GDM1 (cell line): ENCODE measurements at places on chromosomes 3 and 15.

GRCh38 chr15:92523176-92523575 lies 129.5 kb downstream of the ST8SIA2 start:
- DNase-seq, result no peak

- DNase-seq, result no peak
Observed at GRCh38 chr3:52435246-52436101, 9.4 kb downstream of the SEMA3G start.

- no peak for DNase-seq
Observed at GRCh38 chr3:141294848-141295247, 63.2 kb downstream of the PXYLP1 start.

- DNase-seq, result no peak
Observed at GRCh38 chr15:101286471-101287114, 8.5 kb downstream of the SNRPA1 start.

GRCh38 chr3:45689787-45690145 lies 570 bp downstream of the SACM1L start:
- no peak for DNase-seq

DNA sequence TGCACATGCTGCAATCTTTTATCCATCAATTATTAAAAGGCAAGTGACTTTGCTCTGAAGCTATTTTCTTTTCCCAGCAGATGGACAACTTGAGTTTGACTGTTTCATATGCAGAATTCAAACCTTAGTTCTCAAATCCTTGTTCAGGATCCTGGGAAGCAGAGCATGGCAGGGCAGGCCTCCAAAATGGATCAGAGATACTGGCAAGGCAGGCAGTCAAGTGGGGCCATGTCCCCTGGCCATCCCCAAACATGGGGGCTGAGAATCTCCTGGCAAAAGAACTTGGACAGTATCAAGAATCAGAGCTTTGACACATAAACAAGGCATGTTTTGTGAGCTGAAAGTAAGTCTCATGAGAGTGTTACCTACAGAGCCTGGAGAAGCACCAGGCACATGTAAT lies 122.9 kb upstream of the CTNNB1 start:
- DNase-seq, result no peak

GRCh38 chr3:58044691-58045483 lies 36.7 kb downstream of the FLNB start:
- no peak for DNase-seq
